ENCODE measurements at places on chromosomes 13 and 19.

- DNase-seq = no peak
Observed at GRCh38 chr19:27671876-27672275, 1541.1 kb downstream of the UQCRFS1 start.

GRCh38 chr13:29369060-29369743 is 226.3 kb downstream of the SLC7A1 start:
- DNase-seq = no peak

DNA sequence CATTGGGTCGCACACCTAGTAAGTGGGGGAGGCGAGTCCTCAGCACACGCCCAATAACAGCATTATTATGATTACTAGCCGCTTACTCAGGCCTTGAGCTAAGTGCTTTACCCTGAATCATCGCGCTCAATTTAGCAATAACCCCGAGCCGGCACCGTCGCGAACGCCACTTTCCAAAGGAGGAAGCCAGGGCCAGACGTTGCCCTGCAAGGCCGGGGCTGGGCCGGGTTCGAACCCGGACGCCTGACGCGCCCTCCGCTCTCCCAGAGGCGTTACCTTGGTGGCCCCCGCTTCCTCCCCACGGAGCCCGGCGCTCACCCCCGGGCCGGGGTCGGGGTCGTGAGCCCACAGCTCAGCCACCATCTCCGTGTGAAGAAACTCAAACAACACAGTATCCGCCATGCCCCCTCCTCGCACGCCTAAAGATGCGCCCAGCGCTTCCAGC is at the start of gene TRAPPC6A:
TRAPPC6A (minus strand) TSS at position 421 of the 445 bp plus-strand sequence; CDS start at position 402, 19 bp downstream.
- DNase-seq = no peak

GRCh38 chr13:50650592-50651504 is 192.6 kb downstream of the DLEU7 start:
- DNase-seq = no peak

DNA sequence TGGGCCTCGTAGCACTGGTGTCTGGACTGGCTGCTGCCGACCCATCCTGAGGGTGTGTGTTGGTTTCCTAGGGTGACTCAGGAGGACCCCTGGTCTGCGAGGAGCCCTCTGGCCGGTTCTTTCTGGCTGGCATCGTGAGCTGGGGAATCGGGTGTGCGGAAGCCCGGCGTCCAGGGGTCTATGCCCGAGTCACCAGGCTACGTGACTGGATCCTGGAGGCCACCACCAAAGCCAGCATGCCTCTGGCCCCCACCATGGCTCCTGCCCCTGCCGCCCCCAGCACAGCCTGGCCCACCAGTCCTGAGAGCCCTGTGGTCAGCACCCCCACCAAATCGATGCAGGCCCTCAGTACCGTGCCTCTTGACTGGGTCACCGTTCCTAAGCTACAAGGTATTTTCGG is 13.8 kb downstream of the TIMM13 start:
- no peak for DNase-seq

GRCh38 chr19:4866595-4867424 is 657 bp downstream of the PLIN3 start:
- no peak for DNase-seq

DNA sequence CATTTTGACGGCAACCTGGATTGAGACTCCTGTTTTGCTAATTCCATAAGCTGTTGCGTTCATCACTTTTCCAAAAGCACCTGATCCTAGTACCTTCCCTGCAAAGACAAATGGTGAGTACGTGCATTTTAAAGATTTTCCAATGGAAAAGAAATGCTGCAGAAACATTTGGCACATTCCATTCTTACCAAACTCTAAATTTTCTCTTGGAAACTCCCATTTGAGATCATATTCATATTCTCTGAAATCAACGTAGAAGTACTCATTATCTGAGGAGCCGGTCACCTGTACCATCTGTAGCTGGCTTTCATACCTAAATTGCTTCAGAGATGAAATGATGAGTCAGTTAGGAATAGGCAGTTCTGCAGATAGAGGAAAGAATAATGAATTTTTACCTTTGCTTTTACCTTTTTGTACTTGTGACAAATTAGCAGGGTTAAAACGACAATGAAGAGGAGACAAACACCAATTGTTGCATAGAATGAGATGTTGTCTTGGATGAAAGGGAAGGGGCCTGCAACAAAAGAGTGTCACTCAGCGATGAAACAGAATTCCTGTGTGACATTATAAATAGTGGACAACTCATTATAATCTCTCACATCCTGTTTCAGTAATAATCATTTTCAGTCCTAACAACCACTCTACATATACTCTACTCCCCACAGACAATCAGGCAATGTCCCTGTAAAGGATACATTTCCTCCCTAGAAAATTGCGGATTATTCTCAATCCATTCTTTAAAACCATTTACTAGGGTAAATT is 45.6 kb upstream of the URAD start:
- no peak for DNase-seq

- DNase-seq = no peak
Observed at GRCh38 chr13:97215325-97215724, 6.8 kb upstream of the MBNL2 start.

DNA sequence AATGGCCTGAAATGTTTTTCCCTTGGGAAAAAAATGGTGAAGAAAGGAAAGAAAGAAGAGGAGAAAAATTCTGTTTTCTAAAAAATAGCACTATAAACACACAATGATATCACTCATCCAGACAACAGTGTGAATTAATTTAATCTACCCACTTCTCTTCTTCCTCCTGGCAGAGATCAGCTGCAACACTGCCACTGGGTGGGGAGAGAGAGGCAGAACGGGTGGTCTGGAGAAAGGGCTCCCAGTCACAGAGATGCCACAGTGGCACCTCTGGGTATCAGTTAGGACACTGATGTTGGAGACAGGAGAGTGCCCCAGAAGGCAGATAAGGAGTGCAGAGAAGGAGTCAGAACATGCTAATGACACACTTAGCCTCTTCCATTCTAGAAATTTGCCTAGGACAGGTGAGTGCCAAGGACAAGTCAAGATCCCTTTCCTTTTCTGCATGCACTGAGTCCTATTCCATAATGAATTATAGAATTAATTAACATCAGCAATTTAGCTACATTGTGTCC is 168.6 kb downstream of the SUCLA2 start:
- no peak for DNase-seq

GRCh38 chr13:73496711-73497110 is 437.9 kb downstream of the KLF5 start:
- no peak for DNase-seq

DNA sequence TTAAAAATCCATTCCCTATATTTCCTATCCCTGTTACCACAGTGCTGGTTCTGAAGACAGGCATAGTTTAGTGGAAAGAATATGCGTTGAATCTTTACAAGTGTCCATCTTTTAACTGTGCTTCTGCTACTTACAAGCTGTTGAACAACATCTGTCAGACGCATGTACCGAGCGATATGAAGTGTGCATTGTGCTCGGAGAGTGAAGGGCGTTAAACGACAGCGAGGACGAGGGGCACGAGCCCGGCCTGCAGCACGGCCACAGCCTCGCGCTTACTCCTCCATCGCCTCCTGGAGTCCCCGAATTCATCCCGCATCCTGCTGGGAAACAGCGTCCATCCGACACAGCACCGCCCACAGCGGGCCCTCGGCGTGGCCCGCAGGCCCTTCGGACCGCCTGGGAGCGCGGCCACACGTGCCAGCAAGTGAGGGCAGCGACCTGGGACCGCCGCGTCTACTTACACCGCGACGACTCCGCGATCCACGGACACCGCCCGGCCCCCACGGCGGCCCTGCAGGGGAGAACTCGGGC is 514 bp downstream of the PCID2 start:
- DNase-seq = no peak

- no peak for DNase-seq
Observed at GRCh38 chr13:43300865-43301264, 277.5 kb downstream of the DNAJC15 start.

DNA sequence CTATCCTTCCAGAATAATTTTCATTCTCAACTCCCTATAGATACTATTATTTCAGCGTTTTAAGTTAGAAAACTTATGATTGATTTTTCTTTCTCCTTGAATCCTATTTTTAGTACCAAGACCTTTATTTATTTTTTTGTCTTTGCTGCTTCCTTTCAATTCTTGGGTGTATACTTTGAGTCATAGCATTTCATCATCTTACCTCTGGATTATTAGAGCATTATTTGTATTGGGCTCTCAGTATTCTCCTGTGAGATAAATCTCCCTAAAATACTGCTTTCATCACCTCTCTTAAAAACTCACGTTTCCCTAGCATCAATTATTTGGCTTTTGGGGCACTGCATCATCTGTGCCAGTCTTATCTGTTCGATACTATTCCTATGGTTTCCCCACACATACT is 222.8 kb downstream of the POSTN start:
- no peak for DNase-seq

- no peak for DNase-seq
Observed at GRCh38 chr19:14147797-14148605, 11.6 kb upstream of the ASF1B start.

DNA sequence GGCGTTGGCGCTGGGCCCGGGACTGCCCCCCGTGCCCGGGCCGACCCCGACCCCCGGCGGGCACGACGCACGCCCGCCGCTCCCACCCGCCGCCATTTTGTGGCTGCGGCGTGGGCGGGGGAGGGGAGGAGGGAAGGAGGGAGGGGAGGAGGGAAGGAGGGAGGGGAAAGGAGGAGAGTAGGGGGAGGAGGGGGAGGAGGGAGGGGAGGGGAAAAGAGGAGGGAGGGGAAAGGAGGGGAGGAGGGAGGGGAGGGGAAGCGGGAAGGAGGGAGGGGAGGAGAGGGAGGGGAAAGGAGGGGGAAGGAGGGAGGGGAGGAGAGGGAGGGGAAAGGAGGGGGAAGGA is at the start of gene BTBD2:
BTBD2 (minus strand) TSS at position 107 of the 343 bp plus-strand sequence; CDS start at position 96, 11 bp downstream.
- DNase-seq = no peak

GRCh38 chr13:20719783-20720182 is 16.3 kb downstream of the IL17D start:
- no peak for DNase-seq

GRCh38 chr19:17145546-17146497 is 69.3 kb upstream of the USE1 start:
- DNase-seq = no peak

DNA sequence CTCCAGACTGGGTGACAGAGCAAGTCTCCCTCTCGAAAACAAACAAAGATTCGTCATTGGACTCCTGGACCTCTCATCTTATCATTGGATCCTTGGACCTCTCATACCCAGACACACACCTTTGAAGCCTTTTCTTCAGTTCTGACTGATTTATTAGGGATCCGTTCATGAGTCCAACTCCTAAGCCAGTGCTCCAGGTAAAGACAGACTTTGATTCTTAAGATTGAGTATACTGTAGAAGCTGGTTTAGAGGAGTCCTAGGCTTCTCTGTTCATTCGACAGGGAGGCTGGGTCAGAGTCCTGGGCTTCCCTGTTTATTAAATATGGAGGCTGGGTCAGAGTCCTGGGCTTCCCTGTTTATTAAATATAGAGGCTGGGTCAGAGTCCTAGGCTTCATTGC is 38.7 kb downstream of the SACS start:
- no peak for DNase-seq

GRCh38 chr13:51998723-51999509 is 12.3 kb downstream of the ATP7B start:
- DNase-seq = no peak

GRCh38 chr13:76461999-76462398 is 424.2 kb downstream of the KCTD12 start:
- DNase-seq = no peak

GRCh38 chr13:43116242-43116641 is 92.9 kb downstream of the DNAJC15 start:
- no peak for DNase-seq

DNA sequence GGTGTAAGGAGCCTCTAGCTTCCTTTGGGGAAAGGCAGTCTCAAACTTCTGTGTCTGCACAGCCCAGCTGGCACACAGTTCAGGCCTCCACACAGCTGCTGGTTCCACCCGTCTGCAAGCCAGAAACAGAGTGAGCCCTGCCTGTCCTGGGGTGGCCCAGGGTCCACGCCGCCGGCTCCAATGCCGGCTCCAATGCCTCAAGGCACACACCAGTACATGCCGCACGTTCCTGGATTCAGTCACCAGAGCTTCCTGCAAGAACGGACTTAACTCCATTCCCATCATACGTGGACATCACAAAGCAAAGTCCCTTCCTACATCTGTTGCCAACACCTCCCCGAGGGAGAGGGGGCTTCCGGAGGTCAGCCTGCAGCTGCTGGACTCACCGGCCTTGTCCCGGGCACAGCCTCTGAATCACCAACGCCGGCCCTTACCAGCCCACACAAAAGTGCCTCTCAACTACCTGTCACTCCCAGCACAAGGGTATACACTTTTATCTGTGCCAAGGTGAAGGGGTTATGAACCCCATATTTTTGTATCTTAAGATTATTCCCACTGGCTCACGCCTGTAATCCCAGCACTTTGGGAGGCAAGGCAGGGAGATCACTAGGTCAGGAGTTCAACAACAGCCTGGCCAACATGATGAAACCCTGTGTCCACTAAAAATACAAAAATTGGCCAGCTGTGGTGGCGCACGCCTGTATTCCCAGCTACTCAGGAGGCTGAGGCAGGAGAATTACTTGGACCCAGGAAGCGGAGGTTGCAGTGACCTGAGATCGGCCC is 8.5 kb downstream of the SH3GL1 start:
- no peak for DNase-seq

DNA sequence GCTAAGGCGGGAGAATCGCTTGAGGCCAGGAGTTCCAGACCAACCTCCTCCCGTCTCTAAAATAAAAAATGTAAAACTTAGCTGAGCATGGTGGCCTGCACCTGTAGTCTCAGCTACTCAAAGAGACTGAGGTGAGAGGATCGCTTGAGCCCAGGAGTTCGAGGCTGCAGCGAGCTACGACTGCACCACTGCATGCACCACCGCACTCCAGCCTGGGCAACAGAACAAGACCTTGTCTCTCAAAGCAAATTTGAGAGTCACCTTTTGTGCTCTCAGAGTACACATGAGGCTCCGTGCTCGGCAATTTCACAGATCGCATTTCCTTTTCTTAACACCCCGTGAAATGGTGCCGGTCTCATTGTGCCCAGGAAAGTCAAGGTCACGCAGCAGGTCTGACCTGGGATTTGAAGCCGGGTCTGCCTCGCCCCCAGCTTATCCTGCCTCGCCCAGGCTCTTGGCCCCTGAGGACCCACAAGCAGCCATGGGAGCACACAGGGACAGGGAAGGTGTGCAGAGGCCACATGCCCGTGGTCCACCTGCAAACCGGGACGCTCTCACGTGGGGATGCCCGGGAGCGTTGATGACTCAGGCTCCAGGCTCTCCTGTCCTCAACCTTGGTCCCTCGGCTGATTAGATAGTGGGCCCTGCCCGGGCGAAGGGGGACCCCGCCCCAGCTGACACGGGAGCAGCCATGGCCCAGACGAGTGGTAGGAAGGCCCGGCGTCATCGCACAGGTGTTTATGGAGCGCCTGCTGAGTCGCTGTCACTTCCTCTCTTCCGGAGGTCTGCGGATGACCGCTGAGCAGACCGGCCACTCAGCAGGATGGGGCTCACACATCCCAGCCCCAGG is 1.1 kb upstream of the SMIM24 start:
- no peak for DNase-seq

DNA sequence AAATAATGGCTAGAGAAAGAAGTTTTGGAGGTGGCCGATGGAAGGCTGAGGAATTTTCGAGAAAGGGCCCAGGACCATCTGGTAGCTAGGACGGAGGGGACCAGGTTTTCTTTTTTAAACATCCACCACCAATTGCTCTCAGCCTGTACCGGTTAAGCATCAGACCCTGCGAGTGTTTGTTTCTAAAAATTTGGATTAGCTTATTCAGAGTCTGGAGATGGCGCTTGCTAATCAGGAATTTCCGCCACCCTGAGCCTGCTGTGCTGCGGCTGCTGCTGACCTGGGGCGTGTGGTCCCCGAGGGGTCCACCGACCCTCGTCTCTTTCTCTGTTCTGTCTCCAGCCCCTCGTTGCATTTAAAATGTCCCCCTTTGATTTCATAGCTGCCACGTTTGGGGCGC is 2.0 kb downstream of the UHRF1 start:
- no peak for DNase-seq

GRCh38 chr19:31676271-31677004 is 327.2 kb upstream of the TSHZ3 start:
- DNase-seq = no peak

GRCh38 chr13:105573136-105573535 is 962.3 kb downstream of the EFNB2 start:
- DNase-seq = no peak

All from cortex of kidney (tissue), 1 donor.